BE2C (cell line): ENCODE measurements at places on chromosomes 11 and 22.
A peak's percentile ranks its signal among the peaks of the same experiment; 100 is the strongest.

- no peak for DNase-seq
These were observed 103.5 kb downstream of the MICAL2 start for GRCh38 chr11:12213883-12214282.

DNA sequence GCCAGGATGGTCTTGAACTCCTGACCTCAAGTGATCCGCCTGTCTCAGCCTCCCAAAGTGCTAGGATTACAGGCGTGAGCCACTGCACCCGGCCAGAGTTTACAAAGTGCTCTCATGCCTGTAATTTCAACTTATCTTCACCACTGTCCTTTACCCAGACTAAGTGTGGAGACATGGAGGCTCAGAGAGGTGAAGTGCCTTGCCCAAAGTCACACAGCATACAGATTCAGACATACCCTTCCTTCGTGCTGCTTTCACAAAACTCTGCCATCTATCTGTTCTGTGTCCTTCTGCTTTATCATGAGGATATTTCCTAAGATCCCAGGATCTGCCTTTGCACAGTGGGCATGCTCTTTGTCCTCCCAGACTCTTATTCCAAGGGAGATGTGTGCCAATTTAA lies 143.6 kb upstream of the SYT13 start:
- DNase-seq = no peak

- DNase-seq = no peak
These were observed 213.8 kb downstream of the TMEM135 start for GRCh38 chr11:87251560-87251959.

DNA sequence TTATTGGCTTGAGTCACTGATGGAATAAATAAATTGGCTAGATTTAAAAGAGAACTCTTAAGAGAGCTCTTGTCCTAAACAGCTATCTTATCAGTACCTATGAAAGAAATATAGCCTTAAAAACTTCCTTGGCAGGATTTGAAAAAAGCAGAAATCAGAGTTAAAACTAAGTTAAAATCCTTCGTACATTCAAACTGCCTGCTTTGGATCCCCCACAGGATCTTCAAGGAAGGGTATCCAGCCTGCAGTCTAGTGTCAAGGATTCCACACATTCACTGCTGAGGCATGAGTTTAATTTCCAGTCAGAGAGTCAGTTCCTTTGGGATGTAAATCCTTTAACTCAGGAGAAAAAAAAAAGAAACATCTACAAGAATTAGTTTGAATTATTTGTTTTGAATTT lies 242.9 kb upstream of the UBASH3B start:
- DNase-seq = no peak

GRCh38 chr11:75639762-75640181 lies 29.1 kb downstream of the MAP6 start:
- DNase-seq = peak; percentile 92

DNA sequence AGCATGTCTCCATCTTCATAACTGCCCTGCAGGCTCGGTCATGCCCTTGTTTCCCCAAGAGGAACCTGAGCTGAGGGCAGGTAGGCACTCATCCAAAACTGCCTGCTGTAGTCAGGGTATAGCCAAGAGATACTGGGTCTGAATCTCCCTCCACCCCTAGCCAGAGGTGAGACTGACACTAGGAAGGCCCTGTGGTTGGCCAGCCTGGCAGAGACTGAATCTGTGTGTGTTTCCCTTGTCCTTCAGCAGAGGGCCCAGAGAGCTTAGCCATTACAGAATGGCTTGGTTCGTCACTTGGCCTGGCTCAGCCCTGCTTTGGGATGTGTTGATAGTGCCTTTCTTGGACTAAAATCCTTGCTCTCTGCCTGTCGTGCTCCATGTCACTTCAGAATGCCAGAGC lies 79.3 kb upstream of the SUSD2 start:
- no peak for DNase-seq

DNA sequence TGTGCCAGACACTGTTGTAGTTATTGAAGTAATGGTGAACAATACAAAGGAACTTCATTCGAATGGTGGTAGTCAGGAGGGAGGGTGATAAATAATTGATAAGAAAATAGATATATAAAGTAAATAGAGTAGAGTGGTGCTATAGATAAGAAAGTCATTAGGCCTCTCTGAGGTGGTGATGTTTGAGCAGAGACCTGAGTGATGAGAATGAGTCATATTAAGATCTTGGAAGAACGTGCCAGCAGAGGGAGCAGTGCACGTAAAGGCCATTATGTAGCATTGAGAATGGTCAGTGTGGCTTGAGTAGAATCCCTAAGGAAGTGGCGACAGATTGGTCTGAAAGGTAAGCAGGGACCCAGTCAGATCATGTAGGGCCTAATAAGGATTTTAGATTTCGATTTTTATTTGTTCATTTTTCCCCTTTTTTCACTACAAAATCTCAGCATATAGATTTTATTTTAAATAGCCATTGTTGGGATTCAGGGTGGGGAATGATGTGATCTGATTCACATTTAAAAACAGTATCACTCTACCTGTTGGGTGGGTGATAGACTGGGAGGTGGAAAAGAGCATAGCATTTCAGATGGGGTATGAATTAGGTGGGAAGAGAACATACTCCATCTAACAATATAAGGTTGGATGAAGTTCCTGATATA lies 44.7 kb downstream of the CCDC90B start:
- DNase-seq = peak; percentile 70

- no peak for DNase-seq
These were observed 157.0 kb upstream of the TIMP3 start for GRCh38 chr22:32644252-32645100.

- peak; percentile 63 for DNase-seq
These were observed 67.5 kb downstream of the PACSIN2 start for GRCh38 chr22:42947211-42947990.

DNA sequence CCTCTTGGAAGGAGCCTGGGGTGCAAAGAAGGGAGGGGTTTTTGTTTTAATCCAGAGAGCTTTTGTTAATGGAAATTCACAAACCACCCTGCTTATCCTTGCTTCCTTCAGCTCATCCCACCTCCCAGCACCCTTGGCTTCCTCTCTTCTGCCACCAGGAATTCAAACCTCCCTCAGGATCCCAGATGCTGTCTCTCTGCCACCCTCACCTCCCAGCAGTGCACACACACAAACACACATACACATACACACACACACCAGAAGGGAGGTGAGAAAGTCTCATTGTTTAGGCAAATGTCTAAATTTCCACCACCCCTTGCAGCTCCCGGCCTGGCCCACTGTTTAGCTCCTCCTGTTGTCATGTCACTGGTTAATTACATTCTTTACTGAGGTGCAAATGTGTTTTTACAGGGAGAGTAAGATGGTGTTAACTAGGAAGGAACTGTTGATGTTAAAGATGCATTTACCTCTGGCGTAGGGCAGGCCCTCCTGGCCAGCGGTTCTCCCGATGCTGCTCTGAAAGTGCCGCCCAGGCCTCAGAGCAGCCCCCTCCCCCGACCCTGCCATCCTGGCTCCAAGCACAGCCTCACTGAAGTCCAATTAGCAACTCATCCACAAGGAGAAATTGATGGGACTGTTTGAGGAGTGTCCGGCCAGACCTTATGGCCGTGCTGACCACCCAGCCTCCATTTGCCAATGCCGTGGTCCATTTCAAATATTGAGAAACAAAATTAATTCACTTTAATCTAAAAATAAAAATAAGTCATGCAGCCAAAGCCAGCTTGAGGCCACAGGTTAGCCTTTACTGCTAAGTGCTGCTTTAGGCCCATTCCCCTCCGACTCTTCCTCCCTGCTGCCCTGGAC lies 165.4 kb downstream of the FEZ1 start:
- no peak for DNase-seq

- DNase-seq = no peak
These were observed 72.2 kb downstream of the CCDC81 start for GRCh38 chr11:86446924-86447285.

- no peak for DNase-seq
These were observed 19.2 kb upstream of the ASPHD2 start for GRCh38 chr22:26409719-26410335.

- DNase-seq = no peak
These were observed 21.2 kb downstream of the SCGB1A1 start for GRCh38 chr11:62439785-62440602.

GRCh38 chr11:100932474-100933100 lies 197.0 kb downstream of the PGR start:
- no peak for DNase-seq
